ENCODE measurements at places on chromosomes 2 and 18. TPM values are rescaled to one million over a fixed set of nuclear protein-coding genes. Genes with fewer than 3 reads are reported as not detected.

DNA sequence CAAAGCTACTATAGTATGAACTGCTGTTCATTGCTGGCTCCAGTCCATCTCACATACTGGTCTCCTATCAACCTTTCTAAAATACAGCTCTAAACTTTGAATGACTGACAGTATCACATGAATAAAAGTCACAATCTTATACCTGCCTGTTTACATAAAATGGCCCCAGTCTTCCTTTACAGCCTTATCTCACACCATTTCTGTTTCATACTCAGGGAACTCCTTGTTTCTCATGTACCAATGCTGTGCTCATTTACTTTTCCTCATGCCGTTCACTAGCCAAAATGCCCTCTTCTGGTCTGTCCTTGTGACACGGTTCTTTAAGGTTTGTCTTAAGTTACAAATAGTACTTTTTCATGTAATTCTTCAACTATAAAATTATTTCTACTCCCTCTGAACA lies 6.2 kb downstream of the ATP5MC3 start:
- peaks cover 68% of the 10 kb centered on the region for H3K36me3 ChIP-seq
- no peaks in the 10 kb centered on the region for H3K27me3 ChIP-seq
- DNase-seq: no peak
- peak overlapping the region; percentile 2 for H3K27ac ChIP-seq
- H3K4me1 ChIP-seq: peaks cover 4% of the 10 kb centered on the region
- H3K4me3 ChIP-seq: no peak overlapping the region

DNA sequence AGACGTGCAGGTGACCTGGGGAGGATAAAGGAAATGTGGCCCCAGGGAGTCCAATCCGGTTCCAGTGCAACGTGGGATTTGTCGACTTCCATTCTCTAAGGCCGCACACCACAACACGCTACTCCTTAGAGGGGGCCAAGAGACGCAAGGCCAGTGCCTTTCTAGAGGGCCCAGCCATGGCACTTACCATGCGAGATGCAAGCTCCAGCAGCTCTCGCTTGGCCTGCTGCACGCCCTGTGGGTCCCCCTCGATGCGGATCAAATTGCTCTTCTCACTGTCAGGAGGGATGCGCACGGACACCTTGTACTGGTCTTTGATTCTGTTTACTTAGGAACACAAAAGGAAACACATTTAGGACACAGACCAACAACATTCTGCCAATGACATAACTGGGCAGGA lies 61.2 kb downstream of the ANO7 start:
- H3K27ac ChIP-seq: no peak overlapping the region
- H3K27me3 ChIP-seq: no peaks in the 10 kb centered on the region
- H3K4me3 ChIP-seq: no peak overlapping the region
- no peak for DNase-seq

DNA sequence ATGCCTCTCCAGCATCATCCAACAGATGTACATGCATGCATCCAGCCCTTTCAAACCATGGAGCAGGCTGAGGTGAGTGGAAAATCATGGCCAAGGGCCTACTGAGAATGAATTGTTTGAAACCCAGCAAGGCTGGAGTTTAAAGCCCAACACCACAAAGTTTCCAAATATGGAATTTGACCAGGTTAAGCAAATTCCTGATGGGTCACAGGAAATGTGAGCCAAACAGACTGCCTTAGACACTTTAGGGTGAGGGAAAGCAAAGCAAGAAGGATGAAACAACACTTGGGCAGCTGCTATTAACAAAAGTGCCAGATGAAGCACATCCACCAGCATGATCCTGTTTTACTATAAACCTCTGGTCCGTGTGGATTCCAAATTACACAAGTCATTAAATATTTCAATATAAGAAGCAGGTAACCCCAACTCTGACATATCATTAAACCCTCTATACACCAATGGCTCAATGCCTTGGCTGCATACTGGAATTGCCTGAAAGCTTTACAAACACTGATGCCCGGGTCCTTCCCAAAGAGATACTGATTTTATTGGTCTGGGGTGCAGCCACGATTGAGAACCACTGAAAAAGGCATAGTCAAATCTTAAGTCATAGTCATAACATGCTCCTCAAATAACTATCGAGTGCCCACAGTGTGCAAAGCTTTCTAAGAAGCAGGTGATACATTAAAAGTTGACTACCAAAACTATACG lies 9.1 kb downstream of the KLF7 start:
- H3K4me1 ChIP-seq: no peaks in the 10 kb centered on the region
- no peak for DNase-seq
- H3K27me3 ChIP-seq: no peaks in the 10 kb centered on the region
- no peak overlapping the region for H3K27ac ChIP-seq

- peaks cover 10% of the 10 kb centered on the region for H3K27me3 ChIP-seq
- no peak overlapping the region for H3K27ac ChIP-seq
- no peaks in the 10 kb centered on the region for H3K4me1 ChIP-seq
- no peak for DNase-seq
Measured at GRCh38 chr2:149021271-149021719, 17.2 kb upstream of the LYPD6B start.

DNA sequence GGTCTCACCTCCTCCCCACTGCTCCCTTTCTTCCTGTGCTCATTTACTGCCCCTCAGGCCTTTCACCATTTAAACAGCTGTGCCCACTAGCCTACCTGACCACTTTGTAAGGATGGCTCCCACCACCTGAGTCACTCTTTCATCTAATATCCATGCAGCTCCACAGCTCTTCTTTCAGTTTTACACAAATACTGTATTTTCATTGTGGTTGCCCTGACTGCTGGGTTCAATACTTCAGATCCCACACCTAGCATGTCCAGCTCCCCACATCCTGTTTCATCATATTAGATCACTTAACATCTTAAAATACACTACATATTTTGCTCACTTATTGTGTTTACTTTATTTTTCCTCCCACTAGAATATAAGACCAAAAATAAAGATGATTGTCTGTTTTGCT lies 1110.6 kb downstream of the TSN start:
- no peak for DNase-seq
- no peaks in the 10 kb centered on the region for H3K27me3 ChIP-seq
- H3K4me3 ChIP-seq: no peak overlapping the region
- H3K4me1 ChIP-seq: no peaks in the 10 kb centered on the region

DNA sequence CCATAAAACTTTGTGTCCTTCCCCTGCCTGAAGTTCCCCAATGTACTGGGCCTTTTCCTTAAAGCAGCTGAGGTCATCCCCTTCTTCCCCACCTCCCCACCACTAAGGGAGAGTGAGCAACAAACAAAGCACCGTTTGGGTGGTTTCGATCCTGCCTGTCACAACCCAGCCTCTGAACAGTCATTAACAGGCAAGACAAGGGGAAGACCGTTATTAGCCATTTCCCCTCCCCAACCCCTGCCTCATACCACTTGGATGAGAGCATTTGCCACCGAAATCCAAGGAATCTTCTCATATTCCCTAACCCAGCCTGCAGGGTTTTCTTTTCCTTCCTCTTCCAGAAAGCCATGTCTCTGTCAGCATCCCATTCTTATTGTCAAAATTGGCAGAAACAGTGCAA lies 65.6 kb downstream of the STRADB start:
- no peak overlapping the region for H3K4me3 ChIP-seq
- DNase-seq: no peak
- H3K36me3 ChIP-seq: no peaks in the 10 kb centered on the region

Gene SPEG
- 6.5 TPM for polyA plus RNA-seq

Gene GALNT14
- polyA plus RNA-seq: not detected

Data from K562 (cell line).